ENCODE measurements at places on chromosomes 12 and 14.

- no peak for DNase-seq
Observed at GRCh38 chr12:106645074-106645421, 62.2 kb downstream of the RFX4 start.

- no peak for DNase-seq
Observed at GRCh38 chr12:24522736-24523135, 426.2 kb downstream of the BCAT1 start.

- DNase-seq: no peak
Observed at GRCh38 chr12:48279601-48280000, 71.1 kb downstream of the ZNF641 start.

DNA sequence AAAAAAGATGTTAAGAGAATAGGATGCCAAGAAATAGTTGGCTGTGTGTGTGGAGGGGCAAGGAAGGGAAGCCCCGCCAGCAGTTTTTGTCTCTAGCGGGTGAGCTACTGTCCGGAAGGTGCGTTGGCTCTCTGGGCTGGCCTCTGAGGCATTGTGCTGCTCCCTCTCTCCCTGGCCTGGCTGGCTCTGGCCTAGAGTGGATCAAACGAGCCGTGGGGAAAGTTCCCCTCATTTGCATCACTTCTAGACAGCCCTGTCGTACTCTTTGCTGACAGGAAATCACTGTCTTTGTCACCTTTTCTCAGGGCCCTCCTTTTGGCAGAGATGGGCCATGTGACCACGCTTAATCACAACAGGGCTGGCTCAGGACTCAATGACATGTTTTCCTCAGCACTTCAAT is 236.1 kb upstream of the NPAS3 start:
- DNase-seq: peak; percentile 1

DNA sequence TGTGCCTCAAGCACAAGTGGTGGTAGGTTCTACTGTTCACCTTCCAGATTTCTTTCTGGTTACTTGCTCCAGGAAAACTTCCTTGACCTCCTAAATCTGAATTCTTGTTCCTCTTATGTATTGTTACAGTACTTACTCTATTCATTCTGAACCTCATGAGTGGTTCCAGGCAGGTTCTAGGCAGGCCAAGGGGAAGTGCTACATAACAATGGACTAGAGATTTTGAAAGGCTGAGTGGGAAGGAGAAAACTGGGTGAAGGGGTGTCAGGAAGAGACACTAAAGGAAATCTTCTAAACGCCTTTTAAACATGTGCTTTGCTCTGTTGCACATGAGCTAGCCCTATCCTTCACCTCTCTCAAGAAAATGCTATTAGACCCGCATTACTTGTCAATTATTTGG is 1.6 kb downstream of the YARS2 start:
- DNase-seq: no peak

- no peak for DNase-seq
Observed at GRCh38 chr14:39841088-39841487, 408.9 kb upstream of the FBXO33 start.

DNA sequence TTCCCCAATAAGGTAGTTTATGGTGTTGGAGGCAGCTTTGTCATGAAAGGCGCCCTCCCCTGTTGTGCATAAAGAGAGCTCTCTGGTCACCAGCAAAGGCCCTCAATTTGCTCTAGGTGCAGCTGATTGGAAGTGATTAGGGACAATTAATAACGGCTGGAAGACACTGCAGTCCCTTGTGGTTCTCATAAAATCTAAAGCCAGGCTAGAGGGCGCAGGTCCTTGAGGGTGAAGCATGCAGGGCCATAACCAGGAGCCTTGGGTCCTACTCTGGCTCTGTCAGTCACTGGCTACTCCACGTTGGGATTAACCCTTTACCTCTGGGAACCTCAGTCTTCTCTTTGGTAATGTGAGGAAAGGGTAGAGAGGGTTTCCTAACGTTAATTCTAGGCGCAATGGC is 1.9 kb downstream of the DAAM1 start:
- DNase-seq: no peak

GRCh38 chr12:117836999-117837736 is 131.6 kb downstream of the KSR2 start:
- DNase-seq: peak; percentile 54

- DNase-seq: no peak
Observed at GRCh38 chr12:99722690-99723486, 75.3 kb downstream of the GARIN6 start.

DNA sequence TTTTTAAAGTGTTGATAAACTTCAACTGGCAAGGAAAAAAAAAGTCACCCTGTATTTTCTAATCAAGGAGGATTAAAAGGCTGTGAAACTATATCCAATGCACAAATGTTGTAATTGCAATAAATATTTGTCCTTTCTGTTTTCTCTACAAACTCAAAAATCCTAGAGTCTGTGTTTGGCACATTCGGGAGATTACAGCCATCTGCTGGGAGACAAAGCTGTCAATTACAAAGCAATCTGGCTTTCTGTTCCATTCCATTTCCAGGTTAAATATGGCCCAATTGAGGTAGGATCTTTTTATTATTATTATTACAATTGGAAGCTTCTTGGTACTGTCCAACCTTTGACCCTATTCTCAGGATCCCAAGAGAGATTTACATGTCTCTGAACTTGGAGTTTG is 295.9 kb downstream of the DIO2 start:
- no peak for DNase-seq

- no peak for DNase-seq
Observed at GRCh38 chr12:118334241-118334640, 38.5 kb downstream of the TAOK3 start.

GRCh38 chr12:18264581-18265075 is 3.3 kb downstream of the PIK3C2G start:
- no peak for DNase-seq

GRCh38 chr12:81683881-81684280 is 75.3 kb downstream of the PPFIA2 start:
- DNase-seq: no peak

GRCh38 chr14:77372304-77372841 is 4.5 kb downstream of the TMED8 start:
- DNase-seq: no peak

DNA sequence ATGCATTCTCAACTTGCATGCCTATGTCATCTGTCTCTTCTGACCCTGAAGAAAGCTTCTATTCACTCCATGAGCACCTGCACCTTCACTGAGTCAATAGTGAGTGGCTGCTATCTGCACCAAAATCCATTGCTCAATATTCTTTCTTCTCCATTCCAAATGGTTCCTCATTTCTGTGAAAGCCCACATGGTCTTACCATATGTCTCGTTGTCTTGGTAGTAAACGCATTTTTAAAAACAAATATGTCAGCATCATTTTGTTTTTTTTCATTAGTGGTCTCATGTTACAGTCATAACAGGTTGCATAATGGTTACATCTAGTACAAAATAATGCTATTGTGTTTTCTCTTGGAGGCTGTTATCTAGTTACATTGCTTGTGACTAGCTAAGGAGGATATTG is 106.9 kb upstream of the CPM start:
- DNase-seq: no peak

GRCh38 chr14:94562941-94563883 is 2.0 kb downstream of the SERPINA4 start:
- DNase-seq: no peak

GRCh38 chr14:31716208-31716607 is 155.0 kb downstream of the NUBPL start:
- no peak for DNase-seq

DNA sequence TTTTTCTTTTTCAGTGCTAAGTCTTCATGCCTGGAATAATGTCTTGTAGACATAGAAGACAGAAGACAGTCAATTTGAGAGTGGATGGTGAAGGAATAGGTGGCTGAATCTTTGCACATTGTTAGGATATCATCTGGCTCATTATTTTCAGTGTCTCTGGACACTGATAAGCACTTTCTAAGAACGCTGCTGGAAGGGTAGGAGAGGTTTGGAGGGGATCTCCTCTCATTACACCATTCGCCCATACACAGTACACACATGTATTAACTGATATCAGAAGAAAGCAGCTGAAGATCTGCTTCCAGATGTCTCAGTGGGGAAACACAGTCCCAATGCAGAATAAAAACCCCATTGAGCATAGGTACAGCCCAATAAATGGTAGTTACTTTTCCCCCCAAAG is 461.1 kb upstream of the DCN start:
- DNase-seq: no peak

DNA sequence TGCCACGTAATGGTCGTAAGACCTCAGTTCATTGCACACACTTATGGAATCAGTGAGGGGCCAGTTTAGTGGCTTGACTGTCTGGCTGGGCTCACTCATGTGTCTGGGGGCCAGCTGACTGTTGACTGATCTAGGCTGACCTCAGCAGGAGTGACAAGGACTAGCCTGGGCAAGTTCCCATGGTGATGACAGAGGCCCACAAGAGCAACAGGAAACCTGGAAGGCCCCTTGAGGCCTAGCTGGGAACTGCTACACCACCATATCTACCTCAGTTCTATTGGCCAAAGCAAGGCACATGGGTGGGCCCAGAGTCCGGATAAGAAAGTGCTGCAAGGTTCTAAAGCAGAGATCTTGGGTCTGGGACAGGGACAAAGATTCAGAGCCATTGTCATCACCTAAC is 21.3 kb upstream of the RFLNA start:
- no peak for DNase-seq

DNA sequence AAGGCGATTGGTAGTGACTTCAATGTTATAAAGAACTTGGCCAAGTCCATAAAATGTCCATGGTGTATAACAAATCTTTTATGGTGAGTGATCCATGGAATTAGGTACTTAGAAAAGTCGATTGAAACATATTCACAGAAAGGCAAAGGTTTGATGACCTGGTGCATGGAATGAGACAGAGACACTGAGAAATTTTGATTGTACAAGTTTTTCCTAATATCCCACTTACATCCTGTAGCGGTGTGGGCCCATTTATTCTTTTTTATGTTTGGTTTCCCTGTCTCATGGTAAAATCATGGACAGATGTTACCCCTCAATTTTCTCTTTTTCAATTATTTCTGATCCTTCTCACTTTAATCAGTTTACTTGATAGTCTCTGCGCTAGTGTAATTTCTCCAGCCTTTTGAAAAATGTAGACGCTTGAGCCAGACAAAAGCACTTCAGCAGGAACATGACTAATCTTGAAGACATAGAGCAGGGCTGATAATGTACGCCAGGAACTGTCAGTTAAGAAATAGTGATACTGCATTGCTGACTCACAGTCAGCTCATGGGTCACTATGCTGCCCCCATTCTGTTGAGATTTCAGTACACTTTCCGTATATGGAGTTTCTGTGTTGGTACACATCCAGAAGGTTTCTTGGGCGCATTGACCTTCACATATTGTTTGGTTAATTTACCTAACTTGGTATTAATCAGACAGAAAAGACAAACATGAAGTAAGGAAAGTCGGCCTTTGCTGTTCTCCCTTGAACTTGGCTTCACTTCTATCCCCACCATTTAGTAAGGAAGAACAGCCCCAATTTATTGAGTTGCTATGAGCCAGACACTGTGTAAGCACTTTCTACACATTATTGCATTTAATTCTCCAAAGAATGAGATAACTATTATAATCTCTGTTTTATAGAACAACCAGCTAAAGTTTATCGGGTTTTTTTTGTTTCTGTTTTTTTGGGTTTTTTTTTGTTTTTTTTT is 841.7 kb downstream of the DIO2 start:
- DNase-seq: no peak

DNA sequence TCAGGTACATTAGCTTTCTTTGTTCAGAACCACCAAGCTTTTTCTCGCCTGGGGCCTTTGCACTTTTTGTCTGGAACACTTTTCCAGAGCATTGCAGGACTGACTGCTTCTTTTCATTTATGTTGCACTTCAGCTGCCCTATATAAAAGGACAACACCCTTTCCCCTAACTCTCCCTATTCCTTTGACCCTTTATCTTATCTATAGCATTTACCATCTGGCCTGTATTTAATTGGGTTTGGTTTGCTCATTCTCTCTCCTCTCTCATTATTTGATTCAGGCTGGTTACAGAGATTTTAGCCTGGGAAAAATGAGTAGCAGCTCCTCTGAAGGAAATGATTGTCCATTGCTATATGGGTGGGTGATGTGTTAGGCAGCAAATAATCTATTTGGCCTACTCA is 165.4 kb downstream of the KICS2 start:
- DNase-seq: no peak

- DNase-seq: no peak
Observed at GRCh38 chr12:56146492-56147460, 5.6 kb upstream of the MYL6B start.

GRCh38 chr12:9404031-9404430 is 195.8 kb upstream of the PZP start:
- DNase-seq: no peak

DNA sequence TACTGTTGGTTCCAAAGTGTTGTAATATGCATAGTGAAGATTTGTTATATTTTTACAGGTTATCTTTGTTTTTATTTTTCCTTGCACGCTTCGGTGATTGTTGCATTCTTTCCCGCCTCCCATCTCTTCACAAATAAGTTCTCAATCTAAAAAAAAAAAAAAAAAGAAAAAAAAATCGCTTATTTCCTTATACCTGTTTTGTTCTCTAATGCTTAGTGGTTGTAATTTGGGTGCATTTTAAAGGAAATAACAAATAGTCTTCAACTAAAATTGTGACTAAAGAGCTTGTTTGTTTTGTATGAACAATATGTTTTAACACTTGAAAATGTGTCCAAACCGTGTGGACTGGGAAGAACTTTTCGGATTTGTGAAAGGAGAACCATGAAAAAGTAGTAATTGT is 1.5 kb downstream of the CAND1 start:
- DNase-seq: no peak

DNA sequence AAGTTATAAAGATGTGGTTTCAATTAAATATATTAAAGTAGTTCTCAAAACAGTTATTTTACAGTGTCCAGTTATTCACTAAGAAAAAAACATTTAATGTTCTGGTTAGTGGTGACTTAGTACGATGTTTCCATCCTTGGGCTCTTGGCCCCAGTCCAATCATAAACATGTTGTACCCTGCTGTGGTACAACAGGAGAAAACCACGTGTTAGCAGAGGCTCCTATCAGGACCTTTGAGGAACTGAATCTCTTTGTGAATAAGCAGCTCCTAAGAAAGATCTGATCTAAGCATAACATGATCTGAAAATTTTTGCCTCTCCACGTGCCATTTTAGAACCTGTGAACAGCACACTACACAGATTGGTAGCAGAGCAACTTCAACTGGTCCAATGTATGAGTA is 234.0 kb downstream of the SYT1 start:
- no peak for DNase-seq
